ENCODE measurements at places on chromosomes 7 and 10. TPM values are rescaled to one million over a fixed set of nuclear protein-coding genes. Genes with fewer than 3 reads are reported as not detected.

DNA sequence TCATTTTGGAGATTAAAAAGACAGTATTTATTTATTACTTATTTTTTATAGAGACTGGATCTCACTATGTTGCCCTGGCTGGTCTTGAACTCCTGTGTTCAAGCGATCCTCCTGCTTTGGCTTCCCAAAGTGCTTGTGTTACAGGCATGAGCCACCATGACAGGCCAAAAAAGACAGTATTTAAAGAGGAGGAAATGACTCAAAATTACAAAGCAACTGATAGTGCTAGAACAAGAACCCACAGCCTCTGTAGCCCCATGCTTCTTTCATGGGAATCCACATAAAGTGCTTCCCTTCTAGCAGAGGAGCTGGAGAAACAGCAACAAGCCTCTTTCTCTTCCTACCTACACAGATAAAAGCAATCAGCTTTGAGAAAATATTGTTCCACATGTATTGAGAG lies 230.7 kb upstream of the PODXL start:
- no peak for DNase-seq

DNA sequence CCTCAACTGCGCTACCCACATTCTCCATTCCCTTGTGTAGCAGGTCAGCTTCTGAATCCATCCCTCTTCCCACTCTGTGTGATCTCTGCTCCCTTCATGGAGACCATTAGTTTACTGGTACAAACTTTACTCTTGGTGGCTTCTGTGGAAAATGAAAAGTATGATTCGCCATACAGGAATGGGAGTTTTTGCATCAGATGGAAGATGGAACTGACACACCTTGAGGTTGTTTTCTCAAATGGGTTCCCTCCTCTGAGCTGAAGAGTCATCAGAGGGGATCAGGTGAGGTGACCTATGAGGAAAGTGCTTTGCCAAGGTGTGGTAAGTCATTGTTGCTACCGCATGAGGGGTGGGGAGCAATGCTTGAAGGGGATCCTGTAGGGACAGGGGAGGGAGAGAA lies 266.8 kb downstream of the INHBA start:
- DNase-seq = no peak

GRCh38 chr10:98589007-98589406 lies 142.3 kb upstream of the HPS1 start:
- no peak for DNase-seq

- no peak for DNase-seq
These were observed 122.7 kb upstream of the DNAJB12 start for GRCh38 chr10:72477463-72477862.

DNA sequence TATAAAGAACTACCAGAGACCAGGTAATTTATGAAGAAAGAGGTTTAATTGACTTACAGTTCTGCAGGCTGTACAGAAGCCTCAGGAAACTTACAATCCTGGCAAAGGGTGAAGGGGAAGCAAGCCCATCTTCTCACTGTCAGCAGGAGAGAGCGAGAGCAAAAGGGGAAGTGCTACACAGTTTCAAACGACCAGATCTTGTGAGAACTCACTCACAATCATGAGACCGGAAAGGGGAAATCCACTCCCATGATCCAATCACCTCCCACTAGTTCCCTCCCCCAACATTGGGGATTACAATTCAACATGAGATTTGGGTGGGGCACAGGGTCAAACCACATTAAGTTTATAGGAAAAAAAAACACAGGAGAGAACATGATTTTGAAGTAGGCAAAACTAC lies 222.1 kb upstream of the SHH start:
- DNase-seq = no peak

DNA sequence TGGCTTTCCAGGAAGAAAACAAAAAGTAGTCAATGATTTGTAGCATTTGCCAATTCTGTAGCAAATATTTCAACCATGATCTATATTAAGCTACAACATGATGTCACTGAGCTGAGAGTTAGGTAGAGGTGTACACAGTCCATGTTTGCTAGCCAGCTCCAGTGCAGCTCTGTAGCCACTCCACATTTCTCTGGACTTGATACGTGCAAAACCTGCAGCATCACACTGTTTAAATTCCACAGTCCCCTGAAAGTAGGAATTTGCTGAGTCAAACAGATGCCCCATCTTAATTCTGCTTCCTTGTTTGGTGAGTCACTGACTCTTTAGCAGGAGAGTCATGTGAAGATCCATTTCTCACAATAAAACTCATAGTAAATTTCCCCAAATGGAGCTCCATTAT lies 89.8 kb upstream of the LRRTM3 start:
- no peak for DNase-seq

DNA sequence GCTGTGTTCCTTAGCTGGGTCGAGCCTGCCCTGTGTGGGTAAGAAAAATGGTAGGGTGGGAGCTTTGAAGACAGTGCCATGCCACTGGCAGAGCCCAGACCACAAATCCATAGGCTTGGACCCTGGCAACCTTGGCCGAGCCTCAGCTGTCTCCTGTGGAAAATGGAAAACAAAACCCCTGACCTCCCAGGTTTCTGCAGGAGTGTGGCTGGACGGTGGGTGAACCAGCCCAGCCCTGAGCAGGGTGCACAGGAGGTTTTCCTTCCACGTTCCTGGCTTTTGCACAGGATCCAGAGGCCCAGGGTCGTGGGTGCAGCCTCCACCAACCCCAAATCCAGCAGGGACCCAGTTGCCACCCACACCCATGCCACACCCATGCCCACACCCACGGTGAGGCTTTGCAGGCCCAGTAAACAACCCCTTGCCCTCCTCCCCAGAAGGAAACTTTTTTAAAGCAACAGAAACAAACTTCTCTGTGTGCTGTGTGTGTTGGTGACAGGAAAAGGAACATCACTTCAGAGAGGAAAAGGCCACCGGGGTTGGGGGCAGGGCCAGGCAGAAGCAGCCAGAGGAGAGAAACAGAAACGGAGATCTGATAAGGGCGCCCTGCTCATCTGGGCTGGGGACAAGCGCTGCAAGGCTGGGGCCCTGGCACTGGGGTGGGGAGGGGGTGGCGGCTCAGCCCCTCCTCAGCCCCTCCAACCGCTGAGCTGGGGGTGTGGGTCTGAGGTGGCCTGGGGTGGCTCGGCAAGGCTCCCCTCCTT lies 20.7 kb upstream of the ZMIZ1 start:
- no peak for DNase-seq

GRCh38 chr10:68781613-68782574 lies 45.4 kb upstream of the STOX1 start:
- DNase-seq = no peak

- no peak for DNase-seq
These were observed 179.6 kb upstream of the TCERG1L start for GRCh38 chr10:131490991-131491594.

The CPA2 gene
- 2.0 TPM for total RNA-seq

The IDI2 gene
- not detected for total RNA-seq

The TRIM8 gene
- total RNA-seq = 66.6 TPM

The NCF1 gene
- total RNA-seq = not detected

The MET gene
- 121 TPM for total RNA-seq

The EBF3 gene
- total RNA-seq = 13.2 TPM

The GRM3 gene
- total RNA-seq = not detected

The OPN4 gene
- not detected for total RNA-seq

The PODXL gene
- total RNA-seq = 78.1 TPM
